ENCODE measurements at places on chromosomes 3 and 15.

- no peak for DNase-seq
Measured at GRCh38 chr3:110925798-110926197, 145.8 kb upstream of the NECTIN3 start.

GRCh38 chr3:27345493-27345892 is 23.7 kb downstream of the NEK10 start:
- DNase-seq = no peak

DNA sequence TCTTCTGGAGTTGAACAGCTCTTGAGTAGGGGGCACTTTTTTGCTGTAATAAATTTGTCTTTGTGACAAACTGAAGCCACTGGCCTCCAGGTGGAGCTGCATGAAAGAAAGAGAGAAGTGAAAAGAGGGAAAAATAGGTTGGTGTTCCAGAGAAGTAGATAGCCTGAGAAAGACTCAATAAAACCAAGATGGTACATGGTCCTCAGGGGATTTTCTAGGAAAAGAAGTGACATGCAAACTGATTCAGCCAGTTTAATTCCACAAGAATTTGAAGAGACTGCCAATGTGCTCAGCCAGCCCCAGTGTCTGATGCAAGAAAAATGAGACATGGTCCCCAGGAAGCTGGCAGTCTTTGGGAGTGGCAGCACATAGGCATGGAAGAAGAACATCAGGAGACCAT is 152.7 kb downstream of the CD47 start:
- DNase-seq = no peak

- DNase-seq = no peak
Measured at GRCh38 chr15:80689716-80690115, 5.4 kb upstream of the ABHD17C start.

DNA sequence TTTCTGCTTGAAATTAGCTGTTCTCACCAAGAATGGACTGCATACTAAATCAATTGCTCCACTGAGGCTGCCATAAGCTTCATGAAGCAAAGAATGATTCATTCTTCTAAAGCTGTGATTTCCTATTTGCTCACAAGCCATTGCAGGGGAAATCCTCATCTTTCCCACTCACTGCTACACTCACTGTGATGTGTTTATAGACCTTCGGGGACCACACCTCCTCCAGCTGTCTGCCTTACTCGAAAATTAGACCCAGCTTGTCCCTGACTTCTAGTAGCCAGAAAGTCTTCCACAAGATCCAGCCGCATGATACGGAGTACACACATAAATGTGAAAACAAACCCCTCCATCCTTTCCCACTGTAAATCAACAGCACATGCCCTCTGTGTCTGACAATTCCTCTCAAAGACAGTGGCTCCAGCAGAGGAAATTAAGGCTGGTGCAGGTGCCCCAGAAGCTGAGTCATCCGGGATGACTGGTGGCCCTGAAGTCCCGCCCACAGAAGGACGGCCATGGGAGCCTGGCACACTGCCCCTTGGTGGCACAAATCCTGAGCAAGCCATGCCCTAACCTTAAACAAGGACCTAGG is 172.0 kb downstream of the STT3B start:
- no peak for DNase-seq

DNA sequence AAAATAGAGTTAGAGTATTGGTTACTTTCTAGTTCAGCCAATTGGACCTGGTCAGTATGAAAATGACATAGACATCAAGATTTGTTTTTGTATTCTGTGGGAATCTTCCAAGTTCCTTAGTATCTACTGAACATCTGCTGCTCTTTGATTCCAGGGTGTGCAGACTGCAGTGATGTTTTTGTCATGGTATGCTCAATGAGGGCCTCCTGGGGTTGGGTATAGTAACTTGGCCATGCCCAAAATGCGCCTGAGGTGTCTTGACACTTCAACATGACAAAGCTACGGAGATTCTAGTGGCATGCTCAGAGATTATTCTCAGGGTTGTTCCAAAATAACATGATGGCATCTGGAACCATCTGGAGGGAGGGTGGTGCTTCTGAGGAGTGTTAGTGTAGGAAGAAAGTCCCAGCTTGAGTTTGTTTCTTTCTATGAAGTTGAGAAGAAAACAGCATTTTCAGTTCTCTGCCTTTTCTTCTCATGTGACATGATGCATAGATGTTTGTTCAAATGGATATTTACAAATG is 313.5 kb upstream of the TBL1XR1 start:
- DNase-seq = no peak

DNA sequence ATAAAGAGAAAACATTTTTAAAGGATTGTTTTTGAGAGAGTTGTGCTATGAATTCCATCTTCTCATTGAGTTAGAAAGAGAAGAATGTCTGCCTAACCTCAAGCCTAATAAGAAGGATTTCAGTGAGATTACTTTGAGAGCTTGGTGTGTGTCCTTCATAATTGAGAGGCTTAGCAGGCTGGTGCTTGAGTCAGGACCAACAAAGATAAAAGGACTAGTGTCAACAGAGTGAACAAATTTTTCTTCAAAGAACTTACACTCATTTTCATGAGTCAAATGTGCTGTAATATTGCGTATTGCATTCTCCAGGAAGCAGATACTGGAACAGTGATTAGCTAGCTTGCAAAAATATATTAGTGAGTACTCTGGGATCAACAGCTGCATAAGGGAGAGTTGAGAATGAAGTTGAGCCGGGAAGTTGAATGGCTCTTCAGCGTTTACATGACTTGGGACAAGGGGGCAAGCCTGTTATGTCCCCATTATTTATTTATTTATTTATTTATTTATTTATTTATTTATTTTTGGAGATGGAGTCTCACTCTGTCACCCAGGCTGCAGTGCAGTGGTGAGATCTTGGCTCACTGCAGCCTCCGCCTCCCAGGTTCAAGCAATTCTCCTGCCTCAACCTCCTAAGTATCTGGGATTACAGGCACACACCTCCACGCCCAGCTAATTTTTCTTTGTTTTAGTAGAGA is 37.5 kb upstream of the SLITRK3 start:
- no peak for DNase-seq

DNA sequence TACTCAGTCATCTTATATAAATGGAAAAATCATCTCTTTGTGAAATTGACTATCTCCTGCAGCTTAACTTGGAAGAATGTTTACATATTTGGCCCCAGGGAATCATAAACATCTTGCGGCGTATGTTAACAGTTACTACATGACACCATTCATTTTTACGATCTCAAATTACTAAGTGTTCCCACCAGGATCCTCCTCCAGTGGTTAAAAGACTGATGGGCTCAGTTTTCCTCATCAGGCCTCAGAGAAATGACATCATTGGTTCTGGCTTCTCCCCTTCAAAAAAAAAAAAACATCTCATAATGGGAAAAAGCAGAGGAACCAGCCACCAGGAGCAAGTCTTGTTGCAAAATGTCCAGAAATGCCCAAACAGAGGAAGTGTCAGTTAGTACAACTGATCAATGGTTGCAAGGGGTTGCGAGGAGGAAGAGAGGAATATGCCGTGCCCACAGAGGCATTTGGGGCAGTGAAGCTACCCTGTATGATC is 70.5 kb upstream of the LIPC start:
- DNase-seq = no peak

- no peak for DNase-seq
Measured at GRCh38 chr3:122562923-122563716, 980 bp downstream of the PARP9 start.

DNA sequence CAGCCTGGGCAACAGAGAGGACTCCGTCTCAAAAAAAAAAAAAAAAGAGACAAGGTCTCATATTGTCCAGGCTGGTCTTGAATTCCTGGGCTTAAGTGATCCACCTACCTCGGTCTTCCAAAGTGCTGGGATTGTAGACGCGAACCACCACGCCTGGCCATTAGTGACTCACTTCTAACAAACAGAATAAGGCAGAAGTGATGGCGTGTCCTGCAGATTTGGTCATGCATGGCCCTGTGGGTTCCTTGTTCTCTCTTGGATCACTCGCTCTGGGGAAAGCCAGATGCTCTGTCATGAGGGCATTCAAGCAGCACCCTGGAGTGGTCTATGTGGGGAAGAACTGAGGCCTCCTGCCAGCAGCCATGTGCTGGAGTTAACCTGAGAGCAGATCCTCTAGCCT is 27.4 kb upstream of the TJP1 start:
- DNase-seq = no peak

DNA sequence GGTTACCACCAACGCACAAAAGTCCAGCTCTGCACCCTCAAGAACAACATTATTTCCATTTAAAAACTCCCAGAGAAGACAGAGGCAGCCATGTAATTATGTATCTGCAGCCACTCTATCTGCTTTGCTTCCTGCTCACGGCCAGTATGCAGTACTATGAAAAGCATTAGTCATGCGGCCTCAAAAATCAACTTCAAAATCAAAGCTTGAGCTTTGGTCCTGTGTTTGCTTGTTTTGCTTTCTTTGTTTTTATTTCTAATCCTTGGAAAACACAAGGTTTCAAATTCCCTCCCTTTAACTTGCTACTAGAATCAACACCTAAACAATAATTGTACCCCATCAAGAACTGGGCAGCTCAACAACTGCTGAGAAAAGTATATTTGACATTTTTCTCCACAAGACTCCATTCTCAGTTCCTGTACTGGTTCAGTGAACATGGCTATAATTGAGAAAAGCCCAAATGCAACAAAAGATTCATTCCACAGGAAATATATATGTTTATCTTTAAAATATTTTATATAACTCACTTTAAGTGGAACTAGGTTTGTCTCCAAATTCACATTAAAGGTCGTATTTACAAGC is 37.6 kb downstream of the GBE1 start:
- no peak for DNase-seq

- no peak for DNase-seq
Measured at GRCh38 chr3:170637306-170637705, 51.4 kb upstream of the SLC7A14 start.

DNA sequence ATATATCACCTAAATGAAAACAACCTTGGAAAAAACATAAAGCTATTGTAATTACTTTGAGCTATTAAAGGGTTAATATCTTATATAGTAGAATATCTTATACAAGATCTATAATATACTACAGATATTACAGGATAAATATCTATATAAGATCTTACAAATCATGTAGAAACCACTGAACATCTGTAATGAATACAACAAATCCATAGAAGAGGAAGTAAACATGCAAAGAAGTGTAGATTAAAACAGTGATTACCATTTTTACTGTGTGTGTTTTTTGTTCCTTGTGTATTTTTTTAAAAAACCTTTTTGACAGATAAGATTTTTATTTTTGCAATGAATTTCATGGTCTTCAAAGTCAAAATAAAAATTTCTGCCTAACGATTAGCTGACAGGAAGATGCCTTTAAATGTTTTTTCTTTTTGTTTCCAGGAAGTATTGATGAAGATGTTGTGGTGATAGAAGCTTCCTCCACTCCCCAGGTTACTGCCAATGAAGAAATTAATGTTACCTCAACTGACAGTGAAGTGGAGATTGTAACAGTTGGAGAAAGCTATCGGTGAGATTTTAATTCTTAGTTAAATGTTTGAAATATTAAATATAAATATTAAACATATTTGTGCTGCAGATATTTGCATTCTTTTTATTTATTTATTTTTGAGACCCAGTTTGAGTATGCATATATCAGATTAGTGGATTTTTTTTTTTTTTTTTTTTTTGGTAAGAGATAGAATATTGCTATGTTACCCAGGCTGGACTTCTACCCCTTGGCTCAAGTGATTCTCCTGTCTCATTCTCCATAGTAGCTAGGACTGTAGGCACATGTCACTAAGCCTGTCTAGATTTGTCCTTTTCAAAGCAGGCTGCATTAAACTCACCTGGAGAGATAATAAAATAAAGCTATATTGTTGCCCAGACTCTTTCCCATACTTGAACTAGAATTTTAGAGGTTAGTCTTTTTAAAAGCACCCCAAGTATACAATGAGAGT is 52.8 kb upstream of the CCNB2 start:
- no peak for DNase-seq

GRCh38 chr3:170980399-170980798 is 46.1 kb downstream of the SLC2A2 start:
- DNase-seq = no peak

GRCh38 chr3:128784232-128784631 is 58.2 kb downstream of the RAB7A start:
- DNase-seq = peak; percentile 48

DNA sequence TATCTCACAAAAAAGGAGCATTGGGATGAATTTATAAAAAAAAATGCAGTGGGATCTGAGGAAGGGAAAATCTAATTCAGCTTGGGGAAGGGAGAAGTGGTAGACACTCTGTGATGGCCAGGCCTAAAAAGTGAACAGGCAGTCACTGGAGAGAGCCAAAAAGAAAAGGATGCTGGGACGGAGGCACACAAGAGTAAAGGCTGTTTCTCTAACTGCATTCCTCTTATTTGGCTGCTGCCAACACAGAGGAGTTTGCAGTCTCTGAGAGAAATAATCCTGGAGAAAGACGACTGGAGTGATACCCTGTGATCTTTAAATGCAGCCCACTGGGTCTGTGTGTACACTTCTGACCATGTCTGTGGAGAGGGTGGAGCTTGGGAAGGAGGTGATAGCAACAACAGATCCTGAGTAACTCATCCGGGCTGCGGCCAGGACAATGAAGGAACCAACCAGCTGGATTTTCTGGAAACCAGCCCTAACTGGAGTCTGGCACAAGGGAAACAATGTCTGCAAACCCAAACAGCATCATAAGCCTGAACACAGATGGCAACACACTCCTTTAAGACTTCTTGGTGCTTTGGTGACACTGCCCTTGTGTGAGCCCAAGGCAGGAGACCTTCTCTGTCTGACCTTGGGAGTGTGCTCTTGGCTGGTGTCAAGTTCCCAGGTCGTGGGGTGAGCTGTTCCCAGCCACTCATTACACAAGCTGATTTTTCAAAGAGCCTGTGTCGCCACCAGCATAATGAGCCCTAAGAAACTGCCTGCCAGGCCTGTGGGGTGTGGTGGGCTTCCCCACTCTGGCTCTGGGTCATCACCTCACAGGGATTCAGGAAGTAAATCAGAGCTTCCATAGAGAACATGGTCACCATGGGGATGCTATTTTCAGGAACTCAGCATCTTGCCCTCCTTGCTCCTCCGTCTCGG is 8.0 kb downstream of the FYCO1 start:
- DNase-seq = no peak

- DNase-seq = no peak
Measured at GRCh38 chr3:136682740-136683312, 69.4 kb downstream of the STAG1 start.

DNA sequence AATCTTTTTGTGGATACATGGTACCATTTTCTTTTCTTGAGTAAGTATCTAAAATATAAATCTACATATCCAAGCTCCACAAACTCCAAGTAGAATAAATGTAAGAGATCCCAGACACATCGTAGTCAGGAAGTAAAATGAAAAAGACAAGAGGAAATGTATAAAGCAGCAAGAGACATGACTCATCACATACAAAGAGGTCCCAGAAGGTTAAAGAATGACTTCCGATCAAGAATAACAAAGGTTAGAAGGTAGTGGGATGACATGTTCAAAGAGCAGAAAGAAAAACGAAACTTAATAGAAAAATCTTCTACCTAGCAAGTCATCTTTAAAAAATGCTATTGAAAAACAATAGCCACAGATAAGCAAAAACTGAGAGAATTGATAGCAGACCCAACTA is 705.8 kb downstream of the NR2F2 start:
- DNase-seq = no peak

GRCh38 chr15:101108461-101108775 is 143.4 kb downstream of the CHSY1 start:
- no peak for DNase-seq

All from stimulated activated CD4-positive, alpha-beta T cell treated with anti-CD3 and anti-CD28 coated beads, Interleukin-12 subunit alpha, Interleukin-12 subunit beta, amount 100 ng/mL, for 4 hours (primary cell).